ENCODE measurements at places on chromosomes 2 and 18. TPM values are rescaled to one million over a fixed set of nuclear protein-coding genes. Genes with fewer than 3 reads are reported as not detected.

DNA sequence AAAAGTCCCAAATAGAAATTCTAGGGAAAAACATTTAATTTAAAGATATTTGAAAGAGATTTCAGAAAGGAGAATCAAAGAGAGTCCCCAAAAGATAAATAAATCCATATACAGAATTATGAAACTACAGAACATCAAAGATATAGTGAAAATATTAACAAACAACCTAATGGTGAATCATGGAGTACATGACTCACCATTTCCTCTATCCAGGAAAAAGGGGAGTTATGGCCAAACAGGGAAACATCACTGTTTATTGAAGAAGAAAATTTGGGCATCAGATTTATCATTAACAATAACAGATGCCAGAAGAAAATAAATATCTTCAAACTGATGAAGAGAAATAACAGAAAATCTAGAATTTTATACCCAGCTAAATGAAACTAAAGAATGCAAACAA, 448.3 kb downstream of the CDH2 start:
- no peak for DNase-seq

DNA sequence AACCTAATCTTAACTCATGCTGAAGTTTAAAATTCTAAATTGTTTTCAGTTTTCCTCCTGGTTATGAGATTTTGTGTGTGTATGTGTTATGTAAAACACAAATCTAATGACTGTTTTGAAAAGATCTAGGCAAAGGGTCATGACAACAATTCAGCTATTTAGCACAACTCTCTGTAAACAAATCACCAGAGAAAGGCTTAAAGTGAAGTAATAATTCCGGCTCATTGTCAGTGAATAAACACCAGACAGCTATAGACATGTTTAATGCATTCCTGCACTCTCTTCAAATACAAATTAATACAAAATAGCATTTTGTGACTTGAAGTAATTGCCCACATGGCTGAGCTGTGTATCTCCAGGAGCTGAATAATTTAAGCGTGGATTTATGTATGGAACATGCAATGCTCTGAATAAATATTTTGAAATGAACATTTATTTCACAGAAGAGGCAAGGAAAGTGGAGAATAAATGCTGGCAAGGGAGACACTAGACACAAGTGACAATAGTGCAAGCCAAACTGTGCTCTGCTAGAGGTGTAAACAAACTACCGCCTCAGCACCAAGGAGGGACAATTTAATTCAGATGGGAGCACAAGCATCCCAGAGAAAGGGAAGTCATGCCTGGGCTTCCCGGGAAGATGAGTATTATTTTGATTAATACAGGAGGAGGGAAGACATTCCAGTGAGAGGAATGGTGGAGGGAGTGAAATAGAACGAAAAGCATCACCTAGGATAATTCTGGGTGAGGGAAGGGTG, 133.6 kb upstream of the XPO1 start:
- no peak for DNase-seq

Gene CPO
- not detected for total RNA-seq

Gene EPHA4
- 88.2 TPM for total RNA-seq
